H1 (cell line): ENCODE measurements at places on chromosomes 3 and 15. TPM values are rescaled to one million over a fixed set of nuclear protein-coding genes. Genes with fewer than 3 reads are reported as not detected.
A peak's percentile ranks its signal among the peaks of the same experiment; 100 is the strongest.

The SHC4 gene
- 0.30 and 0.54 TPM in 2 replicates for total RNA-seq

The MKRN3 gene
- total RNA-seq = not detected in 2 replicates

The SECISBP2L gene
- total RNA-seq = 22.8 and 25.7 TPM in 2 replicates

The SERP1 gene
- 98.2 and 111 TPM in 2 replicates for total RNA-seq

DNA sequence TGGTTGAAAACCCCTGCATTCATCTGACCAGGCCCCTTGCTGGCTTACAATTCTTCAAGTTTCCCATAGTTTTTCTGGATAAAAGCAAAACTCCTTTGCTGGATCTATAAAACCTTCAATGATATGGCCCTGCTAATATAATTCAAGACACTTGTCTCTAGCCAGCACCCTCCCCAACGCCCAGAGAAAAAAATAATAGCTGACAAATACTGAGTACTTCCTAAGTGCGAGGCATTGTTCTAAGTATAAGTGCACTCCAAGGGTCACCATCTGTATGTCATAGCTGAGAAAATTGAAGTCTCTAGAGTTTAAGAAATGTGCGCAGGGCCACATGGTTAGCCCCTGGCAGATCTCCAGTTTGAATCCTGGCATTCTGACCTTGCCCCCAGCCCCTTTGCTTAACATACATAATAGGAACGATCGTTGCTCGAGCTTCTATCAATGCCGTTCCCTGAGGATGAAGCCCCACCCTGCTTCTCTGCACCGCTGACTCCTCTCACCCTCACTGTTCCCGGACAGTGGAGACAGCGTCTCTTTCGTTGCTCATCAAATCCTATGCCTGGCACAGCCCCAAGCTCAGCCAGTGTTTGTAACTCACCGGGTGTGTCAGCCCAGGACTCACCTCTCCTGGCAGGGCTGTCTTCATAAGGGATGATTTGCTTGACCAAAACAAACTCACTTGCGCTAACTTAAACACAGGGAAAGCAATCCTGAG, 377.1 kb upstream of the PROK2 start:
- no peak for DNase-seq
- H3K36me3 ChIP-seq = no peaks in the 10 kb centered on the region
- H3K4me1 ChIP-seq = no peaks in the 10 kb centered on the region
- H3K4me3 ChIP-seq = no peak overlapping the region
- no peaks in the 10 kb centered on the region for H3K27me3 ChIP-seq
- H3K27ac ChIP-seq = no peak overlapping the region

DNA sequence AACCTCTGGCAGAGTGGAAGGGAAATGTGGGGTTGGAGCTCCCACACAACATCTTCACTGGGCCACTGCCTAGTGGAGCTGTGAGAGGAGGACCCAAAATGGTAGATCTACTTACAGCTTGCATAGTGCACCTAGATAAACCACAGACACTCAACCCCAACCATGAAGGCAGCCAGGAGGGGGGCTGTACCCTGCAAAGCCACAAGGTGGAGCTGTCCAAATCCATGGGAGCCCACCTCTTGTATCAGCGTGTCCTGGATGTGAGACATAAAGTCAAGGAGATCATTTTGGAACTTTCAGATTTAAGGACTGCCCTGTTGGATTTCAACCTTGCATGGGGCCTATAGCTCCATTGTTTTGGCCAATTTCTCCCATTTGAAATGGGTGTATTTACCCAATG, 20.9 kb downstream of the TP63 start:
- no peak overlapping the region for H3K27ac ChIP-seq
- H3K4me3 ChIP-seq = no peak overlapping the region
- DNase-seq = peak; percentile 86

DNA sequence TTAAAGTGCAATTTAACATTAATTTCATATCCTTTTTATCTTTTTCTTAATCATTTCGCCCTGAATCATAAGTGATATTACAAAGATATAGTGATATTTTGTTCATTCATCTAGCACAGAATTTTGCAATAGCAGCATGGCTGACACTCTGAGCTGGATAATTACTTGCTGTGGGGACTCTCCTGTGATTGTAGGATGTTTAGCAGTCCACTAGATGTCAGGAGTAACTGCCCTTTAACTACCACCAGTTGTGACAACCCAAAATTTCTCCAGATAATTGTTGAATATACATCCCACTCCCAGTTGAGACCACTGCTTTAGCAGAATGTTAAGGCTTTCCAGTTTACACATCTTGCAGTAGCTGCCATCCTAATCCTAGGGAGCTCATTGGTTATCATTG, 196.8 kb upstream of the MBNL1 start:
- H3K27ac ChIP-seq = no peak overlapping the region
- H3K4me3 ChIP-seq = no peak overlapping the region
- H3K36me3 ChIP-seq = no peaks in the 10 kb centered on the region
- H3K27me3 ChIP-seq = no peaks in the 10 kb centered on the region
- no peaks in the 10 kb centered on the region for H3K4me1 ChIP-seq

DNA sequence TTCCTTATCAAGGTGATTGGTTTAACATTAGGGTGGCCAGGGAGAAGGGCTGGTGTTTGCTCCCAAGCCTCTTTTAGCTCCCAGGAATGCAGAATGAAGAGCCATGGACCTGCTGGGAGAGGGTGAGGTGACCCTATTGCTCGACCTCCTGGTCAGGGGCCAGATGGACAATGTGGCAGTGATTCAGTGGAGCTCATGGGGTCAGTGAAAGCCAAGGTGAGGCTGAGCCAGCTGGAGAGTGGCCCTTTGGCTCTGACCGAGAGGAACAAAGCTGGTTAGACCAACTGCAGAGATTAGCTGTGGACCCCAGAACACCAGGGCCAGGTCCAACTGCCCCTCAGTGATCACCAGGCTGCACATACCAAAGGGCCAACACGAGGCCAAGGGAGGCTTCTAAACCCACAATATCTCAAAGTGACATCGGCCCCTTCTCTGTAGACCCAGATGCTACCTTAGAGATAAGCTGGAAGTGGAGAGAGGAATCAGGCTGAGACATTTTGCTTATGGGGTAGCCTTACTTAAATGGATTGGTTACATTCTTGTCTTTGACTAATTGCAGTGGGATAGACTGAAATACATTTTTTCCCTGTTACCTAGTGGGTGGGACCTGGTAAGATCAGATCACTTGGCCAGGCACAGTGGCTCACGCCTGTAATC, 15.8 kb upstream of the BTBD1 start:
- no peak overlapping the region for H3K4me3 ChIP-seq
- H3K4me1 ChIP-seq = no peaks in the 10 kb centered on the region
- no peaks in the 10 kb centered on the region for H3K27me3 ChIP-seq
- H3K36me3 ChIP-seq = no peaks in the 10 kb centered on the region
- H3K27ac ChIP-seq = no peak overlapping the region

DNA sequence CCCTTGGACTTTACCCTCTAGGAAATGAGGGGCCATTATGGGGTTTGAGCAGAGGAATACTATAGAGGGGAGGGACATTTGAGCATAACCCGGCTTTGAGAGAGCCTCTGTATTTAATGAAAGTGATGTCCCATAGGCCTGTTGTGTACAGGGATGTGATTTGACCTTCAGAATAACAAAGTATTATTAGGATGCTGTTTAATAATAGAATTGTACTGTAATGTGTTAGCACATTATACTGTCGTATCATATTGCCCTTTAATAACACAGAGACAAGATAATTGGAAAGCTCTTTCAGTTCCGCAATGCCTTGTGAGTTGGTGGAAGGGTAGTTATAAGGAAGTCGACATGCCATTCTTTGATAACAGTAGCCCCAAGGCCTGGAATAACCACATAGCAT, 328.3 kb downstream of the RYR3 start:
- H3K4me1 ChIP-seq = no peaks in the 10 kb centered on the region
- no peaks in the 10 kb centered on the region for H3K27me3 ChIP-seq
- no peak overlapping the region for H3K27ac ChIP-seq
- H3K4me3 ChIP-seq = no peak overlapping the region
- DNase-seq = no peak

DNA sequence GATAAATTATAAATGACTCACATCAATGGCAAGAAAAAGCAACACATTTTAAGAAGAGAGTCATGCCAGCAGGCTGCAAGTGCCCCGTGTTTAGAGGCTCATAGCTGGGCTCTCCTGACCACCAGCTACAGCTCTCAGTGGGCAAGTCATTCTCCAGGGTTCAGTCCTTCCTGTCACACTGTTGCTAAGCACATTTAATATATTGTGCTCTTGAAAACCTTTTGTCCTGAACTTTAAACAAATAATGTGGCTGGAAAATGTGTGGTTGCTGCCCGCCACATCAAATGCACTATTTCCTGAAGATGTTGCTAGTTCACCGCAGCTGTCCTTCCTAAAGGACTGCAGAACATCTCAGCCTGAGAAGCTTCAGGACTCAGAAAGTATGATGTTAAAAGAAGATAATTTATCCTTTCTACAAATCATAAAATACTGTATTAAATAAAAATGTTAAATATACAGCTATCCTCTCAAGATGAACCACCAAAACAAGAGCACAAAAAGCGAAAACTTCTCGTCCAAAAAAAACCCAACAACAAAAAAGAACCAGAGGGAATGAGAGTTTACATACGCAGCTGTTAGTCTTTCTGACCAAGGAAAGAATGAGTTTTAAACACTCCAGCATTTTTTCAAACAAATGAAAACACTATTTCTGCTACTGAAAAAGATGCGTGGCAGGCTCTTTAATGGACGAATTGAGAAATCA, 951 bp downstream of the TARS3 start:
- no peaks in the 10 kb centered on the region for H3K27me3 ChIP-seq
- H3K4me3 ChIP-seq = peak overlapping the region; percentile 66
- H3K36me3 ChIP-seq = peaks cover 10% of the 10 kb centered on the region

DNA sequence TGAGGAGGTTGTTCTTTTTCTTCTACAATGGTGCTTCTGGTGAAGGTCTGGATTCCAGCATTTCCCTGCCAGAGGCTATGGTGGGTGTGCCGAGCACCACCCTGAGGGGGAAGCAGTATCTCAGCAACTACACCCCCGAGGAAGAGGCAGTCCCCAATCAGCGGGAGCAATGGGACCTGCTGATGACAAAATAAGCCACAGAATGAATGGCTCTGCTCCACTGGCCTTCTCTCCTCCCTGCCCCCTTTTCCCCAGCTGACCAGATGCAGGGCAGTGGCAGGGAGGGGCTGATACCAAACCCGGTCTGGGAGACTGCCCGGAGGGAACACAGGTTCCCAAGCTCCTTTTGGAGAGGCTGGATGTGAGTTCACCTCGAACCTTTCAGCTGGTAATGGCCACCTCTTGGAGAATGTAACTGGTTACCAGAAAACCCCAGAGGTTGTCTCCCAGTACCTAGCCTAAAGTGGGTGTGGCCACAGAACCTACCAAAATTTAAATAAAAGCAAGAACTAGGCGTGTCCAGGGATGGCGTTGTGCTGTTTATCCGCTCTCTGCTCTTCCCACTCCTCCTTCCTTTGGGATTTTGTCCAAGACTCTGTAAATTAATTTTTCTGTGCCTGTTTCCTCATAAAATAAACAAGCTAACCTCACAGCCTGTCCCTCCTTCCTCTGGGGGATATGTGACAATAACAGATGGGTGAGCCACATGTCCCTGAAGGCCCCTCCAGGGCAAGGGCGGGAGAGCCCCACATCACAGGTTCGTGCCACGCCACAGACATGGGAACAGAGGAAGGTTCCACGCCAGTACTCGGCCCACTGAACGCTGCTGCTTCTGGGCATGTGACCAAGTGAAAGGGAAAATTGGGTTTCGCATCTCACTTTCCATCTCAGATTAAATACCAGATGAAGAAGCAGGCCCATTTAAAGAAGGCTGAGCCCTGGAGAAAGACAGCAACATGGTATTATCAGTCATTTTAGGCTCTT, 35.1 kb upstream of the SPTBN5 start:
- H3K27me3 ChIP-seq = no peaks in the 10 kb centered on the region
- peaks cover 3% of the 10 kb centered on the region for H3K4me1 ChIP-seq
- no peak overlapping the region for H3K4me3 ChIP-seq
- no peak for DNase-seq
- H3K36me3 ChIP-seq = no peaks in the 10 kb centered on the region; the same call in 1 of the 2 replicates

- H3K27me3 ChIP-seq = no peaks in the 10 kb centered on the region
- H3K36me3 ChIP-seq = no peaks in the 10 kb centered on the region
- no peaks in the 10 kb centered on the region for H3K4me1 ChIP-seq
- H3K4me3 ChIP-seq = no peak overlapping the region
- no peak for DNase-seq
- H3K27ac ChIP-seq = no peak overlapping the region
Observed at GRCh38 chr3:4689021-4689420, 195.9 kb downstream of the ITPR1 start.

- no peak for DNase-seq
- no peaks in the 10 kb centered on the region for H3K27me3 ChIP-seq
- no peaks in the 10 kb centered on the region for H3K36me3 ChIP-seq
- no peak overlapping the region for H3K4me3 ChIP-seq
- H3K27ac ChIP-seq = no peak overlapping the region
- peaks cover 15% of the 10 kb centered on the region; the same call in 1 of the 2 replicates for H3K4me1 ChIP-seq
Observed at GRCh38 chr15:92877000-92877399, 23.1 kb upstream of the CHD2 start.

GRCh38 chr15:89078851-89079810, 9.1 kb upstream of the ABHD2 start:
- H3K27ac ChIP-seq = no peak overlapping the region
- no peaks in the 10 kb centered on the region for H3K27me3 ChIP-seq
- no peak for DNase-seq
- no peaks in the 10 kb centered on the region for H3K4me1 ChIP-seq

DNA sequence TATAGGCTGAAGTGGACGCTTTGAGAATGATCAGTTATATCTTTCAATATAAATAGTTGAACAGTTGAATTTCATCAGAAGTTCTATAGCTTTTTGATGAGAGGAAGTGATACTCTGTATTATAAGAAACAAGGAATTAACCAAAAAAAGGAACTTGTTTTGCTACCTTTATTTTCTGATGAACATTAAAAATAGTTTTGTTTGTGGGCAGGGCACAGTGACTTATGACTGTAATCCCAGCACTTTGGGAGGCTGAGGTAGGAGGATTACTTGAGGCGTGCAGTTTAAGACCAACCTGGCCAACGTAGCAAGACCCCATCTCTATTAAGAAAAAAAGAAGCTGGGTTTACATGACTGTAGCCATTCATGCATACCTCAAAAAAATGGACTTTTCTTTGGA, 16.7 kb downstream of the BLOC1S6 start:
- no peaks in the 10 kb centered on the region for H3K27me3 ChIP-seq
- H3K27ac ChIP-seq = no peak overlapping the region
- H3K4me3 ChIP-seq = no peak overlapping the region
- no peaks in the 10 kb centered on the region for H3K36me3 ChIP-seq
- H3K4me1 ChIP-seq = no peaks in the 10 kb centered on the region
- no peak for DNase-seq

DNA sequence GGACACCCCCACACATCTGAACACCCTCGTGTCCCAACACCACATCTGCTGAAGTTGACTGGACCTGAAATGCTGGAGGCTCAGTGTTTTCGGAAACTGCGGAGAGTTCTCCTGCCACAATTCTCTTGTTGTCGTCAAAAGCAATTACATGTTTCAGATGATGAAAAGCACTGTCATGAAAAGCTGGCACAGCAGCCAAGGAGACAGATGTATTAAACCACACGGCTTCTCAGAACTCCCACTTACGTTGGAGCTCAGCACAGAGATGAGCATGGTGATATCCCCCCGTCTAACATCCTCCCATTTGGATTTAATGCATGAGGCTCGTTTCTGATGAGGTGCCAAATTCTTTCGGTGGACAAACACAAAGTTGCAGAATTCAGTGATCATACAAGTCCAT, 180.1 kb downstream of the RORA start:
- no peak for DNase-seq
- no peak overlapping the region for H3K27ac ChIP-seq
- peaks cover 9% of the 10 kb centered on the region for H3K4me1 ChIP-seq
- no peaks in the 10 kb centered on the region for H3K27me3 ChIP-seq
- no peak overlapping the region for H3K4me3 ChIP-seq
- H3K36me3 ChIP-seq = no peaks in the 10 kb centered on the region
